PC-9 (cell line): ENCODE measurements at places on chromosomes 1 and 21. TPM values are rescaled to one million over a fixed set of nuclear protein-coding genes. Genes with fewer than 3 reads are reported as not detected.

DNA sequence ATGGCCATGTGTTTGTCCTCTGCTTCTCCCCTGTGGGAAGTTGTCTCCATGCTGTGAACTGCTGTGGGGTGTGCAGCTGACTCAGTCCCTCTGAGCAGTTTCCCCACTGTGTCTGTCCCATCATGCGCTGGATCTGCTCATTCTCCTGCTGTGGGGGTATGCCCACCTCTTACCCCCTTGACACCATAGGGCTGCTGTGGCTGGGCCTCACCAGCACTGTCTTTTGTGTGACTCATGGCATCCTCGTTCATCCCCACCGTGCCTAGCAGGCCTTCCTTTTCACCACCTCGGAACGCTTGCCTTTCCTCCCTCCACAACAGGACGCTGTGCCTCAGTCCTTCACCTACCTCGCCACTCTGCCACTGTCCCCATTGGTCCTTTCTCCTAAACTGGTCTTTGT is 27.3 kb downstream of the VANGL2 start:
- H3K36me3 ChIP-seq: no peaks in the 10 kb centered on the region
- H3K4me1 ChIP-seq: no peaks in the 10 kb centered on the region
- H3K27ac ChIP-seq: no peak overlapping the region
- no peaks in the 10 kb centered on the region; the same call in none of the 2 replicates for H3K27me3 ChIP-seq
- H3K4me3 ChIP-seq: no peak overlapping the region

DNA sequence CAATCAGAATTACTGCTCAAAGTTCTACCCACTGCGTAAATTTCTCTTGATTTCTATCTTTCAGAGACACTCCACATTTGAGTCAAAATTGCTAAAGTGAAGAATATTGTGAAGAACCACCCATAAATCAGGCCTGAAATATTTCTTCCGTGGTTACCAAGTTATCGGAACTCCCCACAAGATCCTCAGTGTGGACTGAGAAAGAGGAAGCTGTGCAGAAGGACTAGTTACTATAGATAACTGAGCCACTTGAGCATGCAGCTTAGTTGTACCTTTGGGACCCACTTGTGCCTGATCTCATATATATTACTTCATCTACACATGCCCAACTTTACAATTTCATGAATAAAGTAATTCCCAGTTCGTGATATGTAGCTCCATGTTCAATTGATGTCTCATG is 18.4 kb downstream of the RWDD3 start:
- no peak for DNase-seq
- no peaks in the 10 kb centered on the region for H3K27me3 ChIP-seq
- H3K4me3 ChIP-seq: no peak overlapping the region
- H3K27ac ChIP-seq: no peak overlapping the region
- peaks cover 15% of the 10 kb centered on the region for H3K4me1 ChIP-seq

DNA sequence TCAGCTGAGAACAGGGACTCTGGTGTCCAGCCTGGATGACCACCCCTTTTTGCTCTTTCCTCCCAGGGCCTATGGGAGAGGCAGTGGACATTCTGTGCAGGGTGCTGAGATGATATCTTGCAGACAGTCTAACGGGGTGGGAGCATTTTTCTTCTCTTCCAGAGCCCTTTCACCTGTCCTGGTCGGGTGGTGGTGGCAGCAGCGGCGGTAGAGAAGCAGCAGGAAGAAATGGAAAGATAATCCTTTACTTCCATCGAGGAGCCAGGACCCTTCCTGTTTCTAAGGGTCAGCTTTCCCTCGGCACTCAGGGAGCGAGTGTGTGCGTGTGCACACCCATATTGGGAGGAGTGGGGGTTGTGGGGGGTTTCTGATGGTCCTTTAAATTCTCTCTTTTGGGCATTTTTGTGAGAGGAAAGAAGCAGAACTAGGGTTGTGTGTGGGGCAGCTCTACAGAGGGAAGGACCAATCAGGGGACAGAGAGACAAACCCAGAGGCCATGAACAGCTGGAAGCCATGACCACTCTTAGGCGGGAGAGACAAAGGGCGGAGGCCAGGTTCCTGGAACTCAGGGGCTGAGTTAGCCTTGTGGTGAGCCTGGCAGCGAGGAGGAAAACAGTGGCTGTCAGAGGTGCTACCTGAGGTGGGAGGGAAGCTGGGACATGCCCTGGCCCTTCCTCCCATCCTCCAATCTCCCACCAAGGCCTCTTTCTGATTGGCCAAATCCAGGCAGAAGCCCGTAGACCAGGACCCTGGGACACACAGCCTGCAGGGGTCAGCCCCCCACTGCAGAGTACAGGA is 31.2 kb upstream of the CSF3R start:
- H3K27me3 ChIP-seq: no peaks in the 10 kb centered on the region
- no peak overlapping the region for H3K27ac ChIP-seq
- H3K4me3 ChIP-seq: no peak overlapping the region

CFAP141 gene
- not detected in 2 replicates for total RNA-seq

GRCh38 chr1:150150133-150151021 is 661 bp downstream of the PLEKHO1 start:
- no peaks in the 10 kb centered on the region for H3K4me1 ChIP-seq
- H3K36me3 ChIP-seq: no peaks in the 10 kb centered on the region
- no peak overlapping the region; the same call in 1 of the 2 replicates for H3K4me3 ChIP-seq
- H3K27me3 ChIP-seq: no peaks in the 10 kb centered on the region
- no peak overlapping the region for H3K27ac ChIP-seq

IVL gene
- not detected in 2 replicates for total RNA-seq

TNFRSF1B gene
- total RNA-seq: 2.7 and 3.3 TPM in 2 replicates

DNA sequence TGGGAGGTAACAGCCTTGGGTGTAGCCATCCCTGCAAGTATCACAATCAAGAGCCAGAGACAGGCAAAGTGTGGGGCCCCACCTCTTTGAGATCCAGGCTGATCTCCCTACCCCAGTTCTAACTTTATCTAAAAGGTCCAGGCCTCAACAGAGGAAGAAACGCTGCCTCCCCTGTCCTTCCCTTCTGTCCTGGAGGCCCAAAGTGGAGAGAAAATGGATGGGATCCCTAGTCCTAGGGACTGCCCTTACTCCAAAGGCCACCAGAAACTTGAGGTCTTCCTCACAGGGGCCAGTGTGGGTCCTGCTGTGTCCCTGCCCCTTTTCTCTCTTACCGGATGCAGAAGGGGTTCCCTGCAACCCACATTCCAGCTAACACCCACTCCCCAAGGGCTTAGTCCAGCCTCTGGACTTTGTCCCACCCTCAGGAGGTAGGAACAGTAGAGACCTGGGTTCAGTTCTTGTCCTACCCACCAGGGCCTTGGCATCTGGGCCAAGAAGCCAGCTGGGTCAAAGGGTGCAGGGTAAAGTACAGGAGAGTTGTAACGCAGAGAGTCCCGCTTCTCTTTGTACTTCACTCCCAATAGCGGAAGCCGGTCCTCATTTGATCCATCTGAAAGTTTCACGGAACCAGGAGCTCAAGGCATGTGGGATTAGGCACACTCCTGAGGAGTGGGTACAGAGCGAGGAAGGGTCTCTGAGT is 1.9 kb downstream of the HDGF start:
- H3K36me3 ChIP-seq: peaks cover 26% of the 10 kb centered on the region
- H3K4me3 ChIP-seq: peak overlapping the region; percentile 95
- H3K27ac ChIP-seq: peak overlapping the region; percentile 93
- H3K27me3 ChIP-seq: no peaks in the 10 kb centered on the region

PTPN22 gene
- 0.11 TPM in 1 of 2 replicates, not detected in the other for total RNA-seq

DNA sequence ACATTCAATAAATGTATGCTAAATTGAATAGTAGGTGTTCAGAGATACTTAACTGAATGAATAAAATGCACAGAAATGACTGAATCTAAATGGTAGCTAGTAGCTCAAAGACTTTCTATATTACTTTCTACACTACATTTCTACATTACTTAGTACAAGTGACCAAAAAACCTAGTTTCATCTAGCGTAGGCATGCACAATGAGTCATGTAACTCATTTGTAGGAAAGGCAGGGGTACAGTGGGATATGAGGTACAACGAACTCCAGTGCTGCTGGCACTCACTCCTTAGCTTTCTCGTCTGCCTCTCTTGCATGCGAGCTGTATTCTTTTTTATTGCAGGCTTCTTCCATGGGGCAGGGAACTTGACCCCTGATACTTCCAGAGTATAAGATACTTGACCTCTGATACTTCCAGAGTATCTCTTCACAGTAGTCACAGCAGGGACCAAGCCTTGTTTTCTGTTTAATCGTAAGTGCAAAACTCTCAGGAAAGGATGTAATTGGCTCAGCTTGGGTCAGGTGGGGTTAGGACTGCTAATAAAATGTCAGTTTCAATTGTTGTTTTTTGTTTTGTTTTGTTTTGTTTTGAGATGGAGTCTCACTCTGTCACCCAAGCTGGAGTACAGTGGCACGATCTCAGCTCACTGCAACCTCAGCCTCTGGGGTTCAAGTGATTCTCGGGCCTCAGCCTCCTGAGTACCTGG is 4.9 kb upstream of the ATP2B4 start:
- H3K4me3 ChIP-seq: no peak overlapping the region
- H3K27me3 ChIP-seq: no peaks in the 10 kb centered on the region
- H3K36me3 ChIP-seq: no peaks in the 10 kb centered on the region
- H3K4me1 ChIP-seq: peaks cover 24% of the 10 kb centered on the region

PYHIN1 gene
- total RNA-seq: not detected in 2 replicates

OR2T33 gene
- not detected in 2 replicates for total RNA-seq

DNA sequence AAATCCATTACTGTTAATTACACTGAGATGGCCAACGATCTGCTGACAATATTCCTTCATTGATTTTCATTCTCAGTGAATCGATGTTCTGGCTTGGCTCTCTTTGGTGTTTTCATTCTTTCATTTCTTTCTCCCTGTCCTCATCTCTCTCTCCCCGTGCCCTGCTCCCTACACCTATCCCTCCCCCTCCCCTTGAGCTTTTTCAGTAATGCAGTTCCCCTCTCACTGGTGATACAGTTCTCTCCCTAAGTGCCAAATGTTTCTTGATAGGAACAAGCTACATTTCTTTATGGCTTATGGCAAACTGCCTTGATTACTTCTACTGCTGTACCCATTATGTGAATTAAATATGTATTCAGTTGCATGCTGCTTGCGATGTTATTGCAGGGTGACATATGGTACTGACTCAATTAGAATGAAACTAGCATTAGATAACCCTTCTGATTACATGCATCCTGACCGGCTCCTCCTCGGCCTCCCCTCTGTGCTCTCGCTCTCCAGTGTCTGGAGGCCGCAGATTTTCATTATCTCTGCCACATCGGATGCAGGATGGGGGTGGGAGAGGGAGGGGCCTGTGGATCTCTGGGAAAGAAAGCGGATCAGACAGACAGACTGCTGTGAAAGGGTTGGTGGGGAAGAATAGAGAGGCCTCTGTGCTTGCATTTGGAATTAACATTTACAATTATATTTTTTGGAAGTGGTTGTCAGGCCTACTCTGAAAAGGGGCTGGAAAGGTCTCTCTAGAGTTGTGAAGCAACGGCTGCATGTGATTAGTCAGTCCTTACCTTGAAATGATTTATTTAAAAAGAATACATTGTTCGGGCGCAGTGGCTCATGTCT is 130.9 kb downstream of the PBX1 start:
- no peak overlapping the region for H3K27ac ChIP-seq
- peaks cover 10% of the 10 kb centered on the region for H3K4me1 ChIP-seq
- no peak for DNase-seq
- peaks cover 2% of the 10 kb centered on the region; the same call in 1 of the 2 replicates for H3K36me3 ChIP-seq
- no peaks in the 10 kb centered on the region for H3K27me3 ChIP-seq

DNA sequence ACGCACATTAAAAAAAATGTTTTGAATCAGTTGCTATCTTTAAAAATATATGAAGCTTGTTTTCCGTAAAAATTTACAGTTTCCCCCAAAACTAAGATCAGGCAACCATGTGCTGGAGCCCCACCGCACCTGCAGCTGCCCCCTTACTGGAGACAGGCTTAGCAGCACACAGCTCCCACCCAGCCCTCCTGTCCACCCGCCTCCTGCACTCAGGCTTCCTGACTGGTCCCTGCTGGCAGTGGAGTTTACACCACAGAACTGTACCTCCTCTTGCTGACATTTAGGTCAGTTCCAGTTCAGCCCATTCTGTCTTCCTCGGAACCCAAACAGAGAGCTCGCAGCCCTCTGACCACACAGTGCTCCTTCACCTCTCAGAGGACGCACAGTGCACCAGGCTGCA is 2.1 kb downstream of the GPR161 start:
- H3K4me3 ChIP-seq: no peak overlapping the region
- peaks cover 20% of the 10 kb centered on the region for H3K4me1 ChIP-seq
- no peaks in the 10 kb centered on the region for H3K36me3 ChIP-seq
- H3K27me3 ChIP-seq: no peaks in the 10 kb centered on the region
- H3K27ac ChIP-seq: no peak overlapping the region

DNA sequence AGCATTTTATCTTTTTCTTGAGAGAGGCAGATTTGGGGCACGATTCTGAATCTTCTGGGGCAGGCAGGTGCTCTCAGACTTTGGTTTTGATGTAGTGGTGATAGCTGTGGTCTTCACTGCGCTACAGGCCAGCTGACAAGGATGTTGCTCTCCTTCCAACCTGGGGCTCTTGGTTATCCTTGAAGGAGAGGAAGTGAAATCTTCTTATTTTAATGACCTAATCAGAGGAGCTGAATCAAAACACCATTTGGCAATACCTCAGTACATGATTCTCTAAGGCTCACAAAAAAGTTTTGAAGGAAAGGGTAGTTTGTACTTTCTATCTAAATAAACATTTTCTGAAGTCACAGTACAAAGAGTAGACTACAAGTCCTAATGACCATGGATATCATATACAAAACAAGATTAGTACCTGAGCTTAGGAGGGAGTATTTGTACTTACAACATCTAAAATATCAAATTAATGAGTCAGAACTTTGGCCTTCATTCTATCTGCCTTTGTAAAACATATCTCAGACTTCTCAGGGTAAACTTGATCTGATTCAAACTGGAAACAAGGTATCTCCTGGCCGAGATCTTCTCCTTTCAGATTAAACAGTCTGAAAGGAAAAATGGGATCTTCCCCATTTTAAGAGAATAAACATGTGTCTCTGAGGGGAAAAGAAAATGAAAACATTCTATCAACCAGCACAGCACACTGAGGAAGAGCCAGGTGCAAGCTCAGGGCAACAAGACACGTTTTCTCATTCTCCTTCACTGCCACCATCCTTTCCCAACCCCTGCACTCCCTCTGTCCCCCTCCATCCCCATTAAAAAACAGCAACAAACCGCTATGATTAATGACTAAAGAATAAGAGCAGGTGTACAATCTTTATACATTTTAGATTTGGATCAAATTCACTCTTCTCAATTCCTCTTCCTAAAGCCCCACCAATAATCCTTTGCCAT is 69.2 kb downstream of the SH3GLB1 start:
- H3K36me3 ChIP-seq: no peaks in the 10 kb centered on the region
- H3K4me3 ChIP-seq: peak overlapping the region; percentile 40; the same call in 1 of the 2 replicates

IGSF8 gene
- total RNA-seq: 27.4 and 38.0 TPM in 2 replicates

SYPL2 gene
- total RNA-seq: 0.09 and 0.28 TPM in 2 replicates

- H3K4me3 ChIP-seq: no peak overlapping the region
- H3K27me3 ChIP-seq: no peaks in the 10 kb centered on the region
- 0 out of 2 replicates have a peak, but pooled peaks cover 7% of the 10 kb centered on the region for H3K36me3 ChIP-seq
- no peak overlapping the region for H3K27ac ChIP-seq
Measured at GRCh38 chr1:51415963-51416362, 85.6 kb upstream of the TTC39A start.

RUNX3 gene
- not detected in 2 replicates for total RNA-seq

DNA sequence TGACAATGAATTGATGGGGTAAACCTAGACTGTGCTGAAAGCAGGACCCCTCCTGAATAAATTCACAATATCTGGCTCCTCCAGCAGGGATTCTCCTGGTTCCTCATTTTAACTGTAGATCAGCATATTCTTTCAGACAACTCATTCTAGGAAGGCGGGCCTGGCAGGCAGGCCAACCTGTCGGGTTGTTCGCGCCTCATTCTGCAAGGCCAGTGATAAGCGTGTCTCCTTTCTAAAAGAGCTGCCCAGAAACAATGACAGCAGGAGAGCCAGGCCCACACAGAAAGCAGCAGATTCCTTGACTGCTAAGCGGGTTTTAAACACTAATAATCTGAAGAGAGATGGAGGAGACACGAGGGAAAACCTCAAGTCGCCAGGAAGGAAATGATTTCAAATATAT is 70.0 kb downstream of the NTPCR start:
- H3K4me3 ChIP-seq: no peak overlapping the region
- H3K27me3 ChIP-seq: no peaks in the 10 kb centered on the region
- no peaks in the 10 kb centered on the region for H3K36me3 ChIP-seq
